ENCODE measurements at places on chromosomes 16 and 17.
A peak's percentile ranks its signal among the peaks of the same experiment; 100 is the strongest.

DNA sequence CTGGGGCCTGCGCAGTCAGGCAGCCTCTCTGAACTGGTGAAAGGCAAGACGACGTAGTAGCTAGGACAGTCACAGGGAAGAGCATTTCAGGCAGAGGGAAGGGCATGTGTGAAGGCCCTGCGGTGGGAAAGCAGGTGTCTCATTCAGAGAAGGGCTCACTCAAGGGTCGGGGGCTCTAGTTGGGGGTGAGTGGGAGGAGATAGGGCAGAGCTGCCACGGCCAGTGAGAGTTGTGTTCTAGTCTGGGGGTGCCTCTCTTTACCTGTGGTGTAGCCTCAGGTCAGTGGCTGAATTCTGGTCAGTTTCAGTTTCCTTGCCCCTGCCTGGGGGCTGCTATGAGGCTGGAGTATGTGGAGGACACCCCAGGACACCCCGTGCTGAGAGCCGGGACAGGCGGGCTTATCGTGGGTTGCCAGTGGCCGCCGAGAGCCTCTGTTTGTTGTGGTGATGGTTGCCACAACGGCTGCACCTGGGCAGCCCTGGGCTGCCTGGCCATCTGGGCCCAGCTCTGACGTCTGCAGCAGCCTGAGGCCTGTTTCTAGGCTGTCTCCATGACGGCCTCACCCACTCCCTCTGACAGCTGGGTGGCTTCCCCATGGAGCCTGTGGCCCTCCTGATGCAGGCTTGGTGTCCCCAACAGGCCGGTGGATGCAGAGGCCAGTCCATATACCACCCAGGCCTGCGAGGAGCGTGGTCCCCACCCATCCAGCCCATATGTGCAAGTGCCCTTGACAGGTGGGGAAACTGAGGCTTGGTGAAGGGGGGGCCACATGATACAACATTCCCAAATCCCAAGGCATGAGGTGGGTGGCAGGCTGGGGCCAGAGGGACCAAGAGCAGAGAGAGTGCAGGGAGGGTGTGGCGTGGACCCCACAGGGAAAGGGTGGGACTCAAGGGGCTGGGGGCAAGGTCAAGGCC is 10.8 kb downstream of the MAP2K3 start:
- DNase-seq: no peak

DNA sequence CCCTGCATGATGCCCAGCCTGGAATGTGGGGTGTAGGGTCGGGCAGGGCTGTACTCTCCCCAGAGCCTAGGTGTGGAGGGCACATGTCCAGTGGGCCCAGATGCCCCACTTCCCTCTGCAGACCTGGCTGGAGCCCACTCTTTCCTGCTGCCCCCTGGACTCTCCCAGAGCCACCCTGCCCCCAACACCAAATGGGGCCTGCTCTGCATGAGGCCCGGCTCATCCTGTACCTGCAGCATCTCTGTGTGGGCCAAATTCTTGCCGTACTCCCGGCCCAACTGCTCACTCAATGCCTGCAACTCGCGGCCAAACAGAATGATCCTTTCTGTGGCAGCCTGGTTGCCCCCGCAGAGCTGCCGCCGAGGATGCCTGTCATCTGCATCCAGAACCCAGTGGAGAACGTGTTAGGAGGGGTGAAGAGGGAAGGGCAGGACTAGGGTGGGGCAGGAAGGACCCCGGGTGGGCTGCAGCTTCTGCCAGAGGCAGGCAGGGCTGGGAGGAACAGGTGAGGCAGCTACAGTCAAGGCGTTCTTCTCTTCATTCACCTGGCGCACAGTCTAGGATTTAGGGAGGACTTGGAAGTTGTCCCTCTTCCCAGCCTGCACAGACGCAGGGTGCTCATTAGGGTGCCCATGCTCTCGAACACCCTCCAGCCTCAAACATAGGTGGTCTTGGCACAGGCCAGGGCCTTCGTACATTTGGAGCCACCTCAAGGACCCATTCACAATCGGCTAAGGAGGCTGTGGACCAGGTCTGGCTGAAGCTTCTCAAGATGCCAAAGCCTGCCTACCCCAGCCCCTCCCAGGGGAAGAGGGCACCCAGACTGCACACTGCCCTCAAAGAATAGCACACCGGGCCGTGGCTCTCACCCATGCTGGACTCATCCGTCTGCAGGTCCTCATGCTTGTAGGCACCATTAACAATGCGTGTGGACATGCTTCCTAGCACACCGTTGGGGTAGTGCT is 8.7 kb upstream of the GFOD2 start:
- DNase-seq: no peak

DNA sequence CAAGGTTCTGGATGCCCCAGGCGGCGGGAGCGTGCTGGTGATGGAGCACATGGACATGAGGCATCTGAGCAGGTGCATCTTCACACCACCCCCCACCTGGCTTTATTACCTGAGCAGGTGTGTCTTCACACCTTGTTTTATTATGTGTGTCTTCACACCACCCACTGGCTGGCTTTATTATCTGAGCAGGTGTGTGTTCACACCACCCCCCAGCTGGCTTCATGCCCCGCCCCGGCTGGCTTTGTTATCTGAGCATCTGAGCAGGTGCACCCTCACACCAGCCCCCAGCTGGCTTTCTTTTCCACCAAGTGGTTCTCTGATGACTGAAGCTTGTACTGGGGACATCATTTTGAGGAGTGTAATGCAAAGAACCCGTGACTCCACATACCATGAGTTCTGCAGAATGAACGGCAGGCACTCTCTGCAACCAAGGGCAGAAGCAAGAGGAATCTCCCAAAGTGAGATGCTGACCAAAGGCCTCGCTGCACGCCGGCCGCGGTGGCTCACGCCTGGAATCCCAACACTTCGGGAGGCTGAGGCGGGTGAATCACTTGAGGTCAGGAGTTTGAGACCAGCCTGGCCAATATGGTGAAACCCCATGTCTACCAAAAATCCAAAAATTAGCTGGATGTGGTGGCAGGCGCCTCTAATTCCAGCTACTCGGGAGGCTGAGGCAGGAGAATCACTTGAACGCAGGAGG is 2.6 kb downstream of the FN3KRP start:
- no peak for DNase-seq

DNA sequence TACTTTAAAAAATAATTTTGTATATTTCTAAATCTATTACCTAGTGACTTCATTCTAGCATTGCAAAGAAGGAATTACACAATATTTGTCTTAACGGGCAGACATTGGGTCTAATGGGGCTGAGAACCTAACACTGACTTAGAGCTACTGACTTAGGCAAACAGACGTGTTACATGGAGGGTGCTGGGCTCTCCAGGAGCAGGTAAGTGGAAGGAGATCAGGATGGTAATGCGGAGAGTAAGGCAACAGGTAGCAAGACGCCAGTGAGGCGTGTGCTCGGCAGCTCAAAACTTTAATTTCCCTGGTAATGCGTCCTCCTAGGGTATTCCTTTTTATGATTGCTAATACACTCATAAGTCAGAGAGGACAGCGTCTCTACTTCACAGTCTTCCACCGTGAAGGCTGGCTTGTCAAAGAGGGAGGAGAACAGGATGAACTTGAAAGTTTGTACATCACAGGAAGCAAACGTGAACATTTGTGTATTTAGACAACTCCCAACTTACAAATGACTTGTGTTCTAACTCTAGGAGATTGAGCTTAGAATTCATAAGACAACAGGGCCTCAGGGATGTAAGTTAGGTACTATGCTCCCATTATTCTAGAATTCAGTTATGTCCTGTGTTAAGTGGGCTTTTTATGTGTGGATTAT is 4.6 kb downstream of the KRT28 start:
- DNase-seq: no peak

DNA sequence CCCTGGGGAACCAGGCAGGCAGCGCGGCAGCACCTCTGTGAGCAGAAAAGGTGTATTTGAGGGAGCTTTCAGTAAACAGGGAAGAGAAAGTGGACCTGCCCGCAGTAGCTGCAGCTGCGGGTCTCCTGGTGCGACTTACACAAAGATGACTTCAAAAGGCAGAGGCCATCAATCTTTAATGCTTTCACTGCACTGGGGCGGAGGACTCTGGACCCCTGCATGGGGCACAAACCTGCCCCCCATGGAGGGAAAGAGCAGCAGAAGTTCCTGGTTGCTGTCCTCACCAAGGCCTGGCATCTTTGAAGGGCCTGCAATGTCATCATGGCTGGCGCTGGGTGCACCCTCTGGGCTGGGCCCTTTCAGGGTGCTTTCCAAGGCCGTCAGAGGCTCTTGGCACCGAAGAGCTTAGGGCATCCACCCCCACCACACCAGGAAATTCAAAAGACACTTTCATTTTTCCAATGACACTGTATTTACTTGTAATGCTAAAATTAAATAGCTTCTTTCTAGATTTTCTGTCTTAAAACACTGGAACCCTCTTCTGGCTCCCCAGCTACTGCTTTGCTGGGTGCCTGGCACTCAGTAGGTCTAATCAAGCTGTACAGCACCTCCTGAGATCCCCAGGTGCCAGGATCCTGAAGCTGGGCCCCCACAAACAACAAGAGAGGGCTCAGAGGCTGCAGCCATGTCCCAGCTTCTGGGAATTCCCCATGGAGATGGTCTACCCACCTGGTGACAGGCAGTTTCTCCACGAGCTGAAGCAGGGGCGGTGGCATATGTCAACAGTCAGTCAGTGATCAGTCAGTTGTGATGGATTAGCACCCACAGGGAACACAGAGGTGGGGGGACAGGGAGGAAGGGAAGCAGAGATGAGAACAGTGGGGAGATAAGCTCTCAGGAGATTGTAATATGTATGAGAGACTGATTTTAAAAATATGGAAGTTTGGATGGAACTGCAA is 2.1 kb upstream of the CACNG1 start:
- DNase-seq: no peak

DNA sequence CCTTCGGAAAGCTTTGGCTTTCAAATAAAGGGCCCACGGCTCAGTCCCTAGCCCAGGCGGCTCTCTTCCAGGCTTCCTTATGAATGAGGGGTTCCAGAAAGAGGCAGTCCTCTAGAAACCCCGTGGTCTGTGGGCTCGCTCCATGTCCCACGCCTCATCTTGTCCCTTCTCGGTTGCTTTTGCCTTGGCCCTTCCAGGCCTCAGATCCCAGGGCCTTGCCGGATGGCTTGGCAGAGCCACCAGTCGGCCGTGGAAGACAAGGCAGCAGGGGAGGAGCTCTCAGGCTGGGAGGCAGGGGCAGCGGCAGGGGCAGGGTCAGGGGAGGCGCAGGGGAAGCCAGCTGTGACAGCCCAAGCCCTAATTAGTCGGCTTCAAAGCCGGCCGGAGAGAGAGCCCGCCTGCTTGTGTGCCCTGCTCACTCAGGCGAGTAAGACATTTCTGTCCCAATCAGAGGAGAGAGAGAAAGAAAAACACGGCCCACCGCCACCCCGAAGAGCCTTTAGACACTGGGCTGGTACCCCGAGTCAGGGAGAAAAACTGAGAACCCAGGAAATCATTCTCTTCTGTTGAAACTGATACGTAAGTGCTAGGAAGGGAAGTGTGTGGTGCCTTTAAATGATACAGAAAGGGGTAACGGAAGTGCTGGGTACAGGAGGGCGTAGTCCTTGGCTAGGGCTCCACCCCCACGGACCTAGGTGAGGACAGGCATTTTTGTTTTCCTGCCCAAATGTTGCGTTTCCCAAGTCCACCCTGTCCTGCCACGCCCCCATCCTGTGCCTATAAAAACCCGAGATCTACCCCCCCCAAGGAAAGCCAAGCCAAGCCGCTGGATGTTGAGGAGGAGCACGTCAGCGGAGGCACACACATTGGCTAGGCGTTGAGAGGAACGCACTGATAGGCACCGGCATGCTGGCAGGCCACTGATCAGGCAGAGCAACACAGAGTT is 27.8 kb upstream of the MEIOC start:
- DNase-seq: no peak

GRCh38 chr17:37447641-37448040 is 41.0 kb downstream of the TADA2A start:
- DNase-seq: no peak

- no peak for DNase-seq
Observed at GRCh38 chr17:42438600-42439567, 15.8 kb upstream of the CAVIN1 start.

- DNase-seq: no peak
Observed at GRCh38 chr16:58325941-58326340, 31.1 kb upstream of the PRSS54 start.

GRCh38 chr17:51289696-51290111 is 29.4 kb downstream of the UTP18 start:
- DNase-seq: no peak

DNA sequence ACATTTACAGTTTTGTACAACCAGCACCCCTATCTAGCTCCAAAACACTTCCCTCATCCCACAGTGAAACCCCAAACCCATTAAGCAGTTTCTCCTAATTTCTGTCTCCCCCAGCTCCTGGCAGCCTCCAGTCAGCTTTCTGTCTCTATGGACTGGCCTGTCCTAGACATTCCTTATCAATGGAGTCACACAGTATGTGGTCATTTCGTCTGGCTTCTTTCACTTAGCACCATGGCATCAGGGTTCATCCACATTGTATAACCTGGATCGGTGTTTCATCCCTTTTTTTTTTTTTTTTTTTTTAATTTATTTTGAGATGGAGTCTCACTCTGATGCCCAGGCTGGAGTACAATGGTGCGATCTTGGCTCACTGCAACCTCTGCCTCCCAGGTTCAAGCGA is 68.5 kb downstream of the ZDHHC7 start:
- no peak for DNase-seq

- DNase-seq: no peak
Observed at GRCh38 chr16:71658771-71659170, 32.8 kb downstream of the MARVELD3 start.

DNA sequence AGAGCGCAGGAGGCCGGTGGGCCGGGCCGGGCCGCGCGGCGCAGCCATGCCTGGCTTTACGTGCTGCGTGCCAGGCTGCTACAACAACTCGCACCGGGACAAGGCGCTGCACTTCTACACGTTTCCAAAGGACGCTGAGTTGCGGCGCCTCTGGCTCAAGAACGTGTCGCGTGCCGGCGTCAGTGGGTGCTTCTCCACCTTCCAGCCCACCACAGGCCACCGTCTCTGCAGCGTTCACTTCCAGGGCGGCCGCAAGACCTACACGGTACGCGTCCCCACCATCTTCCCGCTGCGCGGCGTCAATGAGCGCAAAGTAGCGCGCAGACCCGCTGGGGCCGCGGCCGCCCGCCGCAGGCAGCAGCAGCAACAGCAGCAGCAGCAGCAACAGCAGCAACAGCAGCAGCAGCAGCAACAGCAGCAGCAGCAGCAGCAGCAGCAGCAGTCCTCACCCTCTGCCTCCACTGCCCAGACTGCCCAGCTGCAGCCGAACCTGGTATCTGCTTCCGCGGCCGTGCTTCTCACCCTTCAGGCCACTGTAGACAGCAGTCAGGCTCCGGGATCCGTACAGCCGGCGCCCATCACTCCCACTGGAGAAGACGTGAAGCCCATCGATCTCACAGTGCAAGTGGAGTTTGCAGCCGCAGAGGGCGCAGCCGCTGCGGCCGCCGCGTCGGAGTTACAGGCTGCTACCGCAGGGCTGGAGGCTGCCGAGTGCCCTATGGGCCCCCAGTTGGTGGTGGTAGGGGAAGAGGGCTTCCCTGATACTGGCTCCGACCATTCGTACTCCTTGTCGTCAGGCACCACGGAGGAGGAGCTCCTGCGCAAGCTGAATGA is 606 bp downstream of the THAP11 start:
- peak; percentile 37 for DNase-seq

- DNase-seq: no peak
Observed at GRCh38 chr17:41974658-41975057, 8.1 kb downstream of the CNP start.

Data from activated CD4-positive, CD25-positive, alpha-beta regulatory T cell (primary cell).